ENCODE measurements at places on chromosomes 2 and 18.

DNA sequence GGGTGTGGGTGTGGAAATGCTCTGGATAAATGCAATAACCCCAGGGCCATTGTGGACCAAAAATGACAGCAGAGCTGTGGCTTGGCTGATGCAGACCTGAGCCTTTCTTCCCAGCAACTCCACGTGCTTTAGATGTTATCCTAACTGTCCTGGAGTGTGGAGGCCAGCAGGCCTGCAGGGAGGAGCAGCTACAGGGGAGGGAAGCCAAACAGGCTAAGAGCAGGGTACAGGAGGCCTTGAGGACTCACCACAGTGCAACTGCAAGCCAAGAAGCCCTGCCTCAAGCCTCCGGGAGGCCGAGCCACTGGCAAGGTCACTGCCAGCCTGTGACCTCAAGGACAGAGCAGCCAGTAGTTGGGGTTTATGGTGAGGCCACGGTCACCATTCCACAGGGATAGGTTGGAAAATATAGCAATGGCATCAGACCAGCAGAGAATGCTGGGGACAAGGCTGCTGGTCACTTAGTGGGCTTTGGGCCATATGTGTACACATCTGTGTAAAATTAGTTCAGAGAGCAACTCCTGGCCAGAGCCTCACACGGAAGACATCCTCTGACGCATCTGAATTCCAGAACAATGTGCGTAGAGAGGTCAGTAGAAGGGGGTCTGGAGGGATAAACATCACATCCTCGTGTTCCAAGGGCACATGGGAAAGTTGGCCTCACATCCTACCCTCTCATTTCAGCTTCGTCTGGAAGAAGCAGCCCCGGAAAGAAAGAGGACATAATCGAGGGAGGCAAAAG is 76.2 kb upstream of the UPP2 start:
- DNase-seq, result no peak

GRCh38 chr2:63692002-63692606 is 103.3 kb downstream of the MDH1 start:
- peak; percentile 29 for DNase-seq

DNA sequence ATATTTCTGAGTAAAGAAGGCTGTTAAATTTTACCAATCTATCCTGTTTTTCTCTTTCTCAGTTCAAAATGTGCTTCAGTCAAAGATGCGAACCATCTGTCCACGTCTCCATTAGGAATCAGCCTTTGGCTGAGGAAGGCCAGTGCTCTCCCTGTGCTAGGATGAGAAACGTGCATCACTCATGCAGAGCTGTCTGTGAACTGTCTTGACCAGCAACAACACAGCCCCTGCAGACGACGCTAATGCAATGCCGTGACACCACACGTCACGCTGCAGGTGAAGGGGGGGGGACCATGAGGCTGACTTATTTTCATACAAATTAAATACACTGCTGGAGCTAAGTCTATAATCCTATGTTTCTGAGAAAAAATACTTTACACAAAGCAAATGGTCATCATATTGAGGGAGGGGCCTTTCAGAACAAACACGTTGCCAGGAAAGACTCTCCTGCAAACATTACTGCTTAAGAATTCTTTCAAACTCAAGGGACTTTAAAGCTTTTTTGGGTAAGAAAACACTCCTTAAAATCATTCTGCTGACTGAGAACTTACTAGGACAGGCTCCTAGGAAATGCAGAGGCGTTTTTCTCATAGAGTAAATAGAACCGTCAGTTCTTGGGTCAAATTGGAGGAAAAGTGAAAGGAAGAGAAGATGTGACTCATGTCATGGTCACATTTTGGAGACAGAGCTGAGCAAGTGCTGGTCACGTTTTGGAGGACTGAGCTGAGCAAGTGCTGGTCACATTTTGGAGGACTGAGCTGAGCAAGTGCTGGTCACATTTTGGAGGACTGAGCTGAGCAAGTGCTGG is 97.0 kb downstream of the MBP start:
- no peak for DNase-seq

DNA sequence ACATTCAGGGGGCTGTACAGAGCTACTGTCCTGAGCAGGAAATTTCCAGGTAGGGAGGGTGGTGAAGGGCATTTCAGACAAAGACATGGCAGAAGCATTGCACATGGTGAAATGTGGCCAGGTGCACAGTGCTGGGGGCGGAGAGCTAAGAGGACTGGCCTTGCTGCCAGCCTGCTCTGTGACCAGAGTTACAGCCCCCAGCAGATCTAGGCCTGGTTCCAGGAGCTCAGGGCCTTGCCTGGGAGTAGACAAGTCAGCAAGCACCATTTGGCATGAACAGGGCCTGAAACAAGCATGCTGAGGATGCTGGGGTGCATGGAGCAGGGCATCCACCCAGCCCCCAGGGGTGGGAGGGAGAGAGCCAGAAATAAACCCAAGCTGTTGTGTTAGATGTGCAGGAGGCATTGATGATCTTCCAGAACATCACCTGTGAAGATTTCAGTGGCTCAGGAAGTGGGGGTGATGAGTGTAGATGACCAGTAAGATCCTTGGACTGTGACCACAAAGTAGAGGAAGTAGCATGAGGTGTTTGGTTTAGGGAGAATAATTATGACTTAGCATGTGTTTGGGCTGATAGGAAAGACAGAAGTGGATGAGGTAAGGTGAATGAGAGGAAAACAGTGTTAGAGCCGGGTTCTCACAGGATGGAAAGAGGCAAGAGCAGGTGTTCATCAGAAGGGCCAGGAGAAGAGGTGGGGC is 61.1 kb downstream of the COA5 start:
- DNase-seq, result no peak

- DNase-seq, result no peak
Measured at GRCh38 chr2:121398853-121399252, 113.9 kb upstream of the TFCP2L1 start.

DNA sequence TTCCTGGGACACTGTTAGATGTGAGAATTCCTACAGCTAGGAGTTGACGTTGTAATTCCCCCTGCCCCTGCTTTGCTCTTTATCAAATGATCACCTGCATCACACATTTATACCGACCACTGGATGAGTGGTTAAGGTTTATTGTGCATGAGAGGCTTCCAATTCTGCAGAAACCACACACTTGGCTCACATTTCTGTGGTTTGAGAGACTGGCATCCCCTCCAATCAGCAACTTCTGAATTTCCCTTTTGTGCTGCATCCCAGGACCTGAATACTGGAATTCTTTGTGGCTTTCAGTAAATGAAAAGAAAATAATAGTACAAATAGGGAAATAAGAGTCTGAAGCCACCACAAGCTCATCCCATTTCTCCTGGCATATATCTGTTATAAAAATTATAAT is 628.7 kb upstream of the PIK3C3 start:
- DNase-seq, result no peak

GRCh38 chr2:176999301-176999700 is 213.3 kb upstream of the HNRNPA3 start:
- no peak for DNase-seq

DNA sequence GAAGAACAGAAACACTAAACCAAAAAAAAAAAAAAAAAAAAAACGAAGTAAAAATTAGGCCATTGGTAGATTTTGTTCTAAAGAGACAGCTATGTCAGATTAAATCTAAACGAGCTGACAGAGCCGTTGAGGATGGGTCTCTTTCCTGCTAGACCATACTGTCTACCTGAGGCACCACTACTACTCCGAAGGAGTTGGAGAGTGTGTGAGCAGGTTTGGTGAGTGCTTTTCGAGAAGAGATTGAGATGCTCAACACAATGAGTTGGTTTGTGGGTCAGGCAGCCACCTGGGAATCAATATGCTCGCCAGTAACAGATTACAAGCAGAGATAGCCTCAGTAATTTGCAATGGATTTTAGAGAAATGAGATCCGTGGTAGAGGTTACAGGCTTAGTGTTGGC is 281.5 kb upstream of the EPAS1 start:
- no peak for DNase-seq

DNA sequence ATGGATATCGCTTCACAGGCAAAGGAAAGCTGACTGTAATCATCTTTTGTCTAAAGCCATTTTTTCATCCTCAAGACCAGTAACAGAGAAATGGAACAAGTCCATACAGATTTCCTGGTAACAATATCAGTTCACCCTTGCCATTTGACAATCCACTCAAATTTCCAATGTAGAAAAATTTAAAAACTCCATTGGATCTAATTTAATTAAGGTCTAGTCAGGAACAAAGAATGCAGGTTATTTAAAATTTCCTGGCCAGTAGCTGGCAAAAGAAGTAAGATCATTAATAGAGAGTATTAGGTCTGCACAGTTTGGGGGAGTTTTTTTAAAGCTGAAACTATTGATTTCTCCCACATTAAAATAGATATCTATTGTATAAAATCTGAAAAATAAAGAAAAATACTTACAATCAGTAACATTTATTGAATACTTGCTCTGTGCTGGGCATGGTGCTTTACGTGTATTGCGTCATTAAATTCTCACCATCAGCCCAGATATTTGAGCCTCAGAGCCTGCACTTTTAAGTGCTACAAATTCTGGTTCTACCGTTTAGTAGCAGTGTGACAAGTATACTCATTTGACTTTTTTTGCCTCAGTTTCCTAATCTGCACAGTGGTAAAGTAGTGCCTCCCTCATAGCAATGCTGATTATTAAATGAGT is 41.8 kb downstream of the SMARCAL1 start:
- DNase-seq, result no peak

DNA sequence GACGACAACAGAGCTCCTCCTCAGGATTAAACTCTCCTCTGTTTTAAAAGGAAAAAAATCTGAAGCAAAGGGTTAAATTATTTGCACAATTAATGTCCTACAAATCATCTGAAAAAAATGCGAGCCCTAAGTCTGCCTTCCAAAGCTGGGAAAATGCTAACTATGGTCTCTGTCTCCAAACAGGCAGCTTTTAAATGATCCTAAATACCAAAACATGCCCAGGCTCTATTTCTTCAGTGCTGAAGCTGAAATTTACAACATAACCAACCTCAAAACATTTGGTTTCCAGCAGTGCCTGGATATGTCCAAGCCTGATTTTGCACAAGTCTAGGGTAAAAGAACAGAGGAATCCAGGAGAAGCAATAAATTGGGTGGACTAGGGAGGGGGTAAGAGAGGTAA is 57.2 kb downstream of the LBH start:
- DNase-seq, result no peak

- no peak for DNase-seq
Measured at GRCh38 chr2:109164739-109165221, 35.8 kb downstream of the SH3RF3 start.

DNA sequence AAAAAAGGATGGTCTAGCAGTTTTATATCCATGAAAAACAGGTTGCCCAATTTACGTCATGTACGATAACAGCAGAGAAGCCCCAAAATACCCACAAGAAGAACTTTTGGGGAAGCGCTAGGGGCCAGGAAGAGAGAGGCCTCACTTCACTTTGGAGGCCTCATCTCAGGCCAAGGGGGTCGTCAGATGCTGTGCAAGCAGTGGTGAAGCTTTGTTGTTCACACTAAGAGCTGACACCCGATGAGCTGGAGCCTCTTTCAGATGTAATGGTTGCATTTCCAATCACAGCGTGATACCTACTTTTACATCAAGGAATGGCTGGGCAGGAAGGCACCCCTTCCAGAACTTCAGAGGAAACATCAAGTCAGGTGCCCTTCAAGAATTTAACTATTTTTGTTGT is 242.3 kb upstream of the PXDN start:
- no peak for DNase-seq

DNA sequence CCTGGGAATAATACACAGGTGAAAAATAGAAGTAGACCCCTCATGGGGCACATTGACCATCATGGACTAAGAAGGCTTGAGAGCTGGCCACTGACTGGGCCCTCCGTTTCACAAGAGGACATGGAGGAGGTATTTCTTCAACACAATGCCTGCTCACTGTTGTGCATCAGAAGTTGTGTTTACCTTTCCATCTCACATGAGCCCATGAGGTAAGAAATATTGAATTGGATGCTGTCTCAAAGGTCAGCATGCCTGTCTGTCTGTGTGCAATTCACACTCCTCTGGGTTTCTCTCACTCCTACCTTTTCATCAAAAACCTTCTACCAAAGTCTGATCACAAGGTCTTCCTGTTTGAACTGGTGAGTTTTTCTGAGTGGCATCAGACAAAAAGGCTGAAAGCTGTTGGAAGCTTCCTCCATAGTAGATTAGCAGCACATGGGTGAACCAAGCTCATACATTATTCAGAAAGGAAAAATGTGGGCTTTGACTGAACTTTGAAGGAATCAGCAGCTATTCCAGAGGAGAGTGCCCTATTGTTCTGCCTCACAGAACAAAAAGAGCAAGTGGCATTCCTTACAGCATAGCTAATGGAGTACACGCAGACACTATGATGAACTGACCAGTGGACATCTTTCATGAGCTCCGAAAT is 143.2 kb upstream of the RND3 start:
- DNase-seq, result no peak

- no peak for DNase-seq
Measured at GRCh38 chr2:219358170-219359075, 25.9 kb upstream of the RESP18 start.

- DNase-seq, result no peak
Measured at GRCh38 chr2:53985646-53986045, 14.9 kb upstream of the PSME4 start.

DNA sequence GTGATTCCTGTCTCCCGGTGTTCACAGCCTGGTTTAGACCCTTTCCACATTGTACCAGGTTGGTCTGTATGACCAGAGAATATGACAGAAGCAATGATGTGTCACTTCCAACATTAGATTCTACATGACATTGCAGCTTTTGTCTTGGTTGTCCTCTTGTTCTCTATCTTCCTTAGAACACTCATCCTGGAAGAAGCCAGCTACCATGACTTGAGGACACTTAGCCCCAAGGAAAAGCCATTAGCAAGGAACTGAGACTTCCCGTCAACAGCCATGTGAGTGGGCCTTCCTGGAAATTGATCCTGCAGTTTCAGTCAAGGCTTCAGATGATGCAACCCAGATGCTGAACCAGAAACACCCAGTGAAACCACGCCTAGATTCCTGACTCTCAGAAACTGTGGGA is 143.3 kb downstream of the MREG start:
- no peak for DNase-seq

DNA sequence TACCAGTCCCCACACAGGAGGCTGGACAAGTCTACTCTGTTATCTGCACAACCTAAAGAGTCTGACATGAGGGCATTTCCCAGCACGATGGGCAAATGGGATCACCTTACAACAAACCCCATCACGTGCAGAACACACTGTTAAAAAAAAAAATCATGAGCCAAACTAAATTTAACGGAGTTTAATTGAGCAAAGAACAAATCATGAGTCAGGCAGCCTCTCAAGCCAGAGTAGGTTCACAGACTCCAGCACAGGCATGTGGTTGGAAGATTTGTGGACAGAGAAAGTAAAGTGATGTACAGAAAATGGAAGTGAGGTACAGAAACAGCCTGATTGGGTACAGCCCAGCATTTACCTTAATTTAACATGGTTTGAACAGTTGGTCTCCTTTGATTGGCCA is 59.9 kb downstream of the KYNU start:
- no peak for DNase-seq

DNA sequence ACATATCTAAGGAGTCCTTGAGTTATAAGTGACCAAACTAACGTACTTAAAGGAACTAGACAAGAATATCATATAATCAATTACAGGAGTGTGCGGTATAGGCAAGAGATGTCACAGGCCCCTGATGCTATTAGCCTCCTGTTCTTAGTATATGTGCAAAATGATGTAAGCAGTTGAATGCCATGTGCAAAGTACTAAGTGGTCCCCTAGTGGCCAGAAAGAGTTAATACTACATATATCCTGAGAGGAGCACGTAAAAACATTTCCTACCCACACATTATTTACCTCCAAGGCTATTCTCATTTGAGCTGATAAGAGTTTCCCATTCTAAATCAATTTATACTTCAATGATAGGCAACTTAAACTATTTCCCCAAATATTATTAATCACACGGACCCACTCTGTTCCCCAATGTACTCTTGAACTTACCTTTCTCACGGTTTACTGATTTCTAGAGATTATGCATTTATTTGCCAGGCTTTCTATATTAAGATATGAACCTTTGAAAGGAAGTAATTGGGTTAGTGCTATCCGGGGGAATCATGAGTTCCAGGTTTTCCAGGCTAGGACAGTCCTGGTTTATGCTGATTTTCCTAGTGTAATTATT is 158.0 kb upstream of the KLHL14 start:
- no peak for DNase-seq

Measured in CD4-positive, alpha-beta T cell treated with Interleukin-6 for 4 hours (primary cell).